Stimulated activated CD8-positive, alpha-beta memory T cell treated with anti-CD3 and anti-CD28 coated beads, Interleukin-7, amount 100 ng/mL, for 1 hour (primary cell): ENCODE measurements at places on chromosomes 11 and 22.

- no peak for DNase-seq
These were observed 28.0 kb upstream of the CABP7 start for GRCh38 chr22:29691636-29692326.

DNA sequence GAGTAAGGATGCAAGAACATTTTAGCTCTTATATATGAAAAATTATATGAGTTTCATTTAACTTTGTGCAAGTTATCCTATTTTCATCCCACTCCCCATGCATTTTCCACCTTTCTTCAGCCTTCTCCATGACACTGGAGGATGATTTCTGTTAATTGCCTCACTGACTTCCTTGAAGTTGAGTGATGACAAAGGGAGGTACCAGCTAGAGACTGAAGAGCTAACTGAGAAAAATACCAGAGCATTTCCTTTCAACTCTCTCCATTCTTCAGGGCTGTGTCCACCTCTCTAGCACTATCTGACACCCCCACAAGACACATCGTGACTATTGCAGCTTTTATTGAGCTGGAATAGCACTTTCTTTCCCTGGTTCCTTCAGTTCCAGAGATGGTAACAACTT lies 711.6 kb upstream of the LRRC4C start:
- DNase-seq = no peak

GRCh38 chr22:48920776-48921241 lies 906.9 kb downstream of the BRD1 start:
- no peak for DNase-seq

DNA sequence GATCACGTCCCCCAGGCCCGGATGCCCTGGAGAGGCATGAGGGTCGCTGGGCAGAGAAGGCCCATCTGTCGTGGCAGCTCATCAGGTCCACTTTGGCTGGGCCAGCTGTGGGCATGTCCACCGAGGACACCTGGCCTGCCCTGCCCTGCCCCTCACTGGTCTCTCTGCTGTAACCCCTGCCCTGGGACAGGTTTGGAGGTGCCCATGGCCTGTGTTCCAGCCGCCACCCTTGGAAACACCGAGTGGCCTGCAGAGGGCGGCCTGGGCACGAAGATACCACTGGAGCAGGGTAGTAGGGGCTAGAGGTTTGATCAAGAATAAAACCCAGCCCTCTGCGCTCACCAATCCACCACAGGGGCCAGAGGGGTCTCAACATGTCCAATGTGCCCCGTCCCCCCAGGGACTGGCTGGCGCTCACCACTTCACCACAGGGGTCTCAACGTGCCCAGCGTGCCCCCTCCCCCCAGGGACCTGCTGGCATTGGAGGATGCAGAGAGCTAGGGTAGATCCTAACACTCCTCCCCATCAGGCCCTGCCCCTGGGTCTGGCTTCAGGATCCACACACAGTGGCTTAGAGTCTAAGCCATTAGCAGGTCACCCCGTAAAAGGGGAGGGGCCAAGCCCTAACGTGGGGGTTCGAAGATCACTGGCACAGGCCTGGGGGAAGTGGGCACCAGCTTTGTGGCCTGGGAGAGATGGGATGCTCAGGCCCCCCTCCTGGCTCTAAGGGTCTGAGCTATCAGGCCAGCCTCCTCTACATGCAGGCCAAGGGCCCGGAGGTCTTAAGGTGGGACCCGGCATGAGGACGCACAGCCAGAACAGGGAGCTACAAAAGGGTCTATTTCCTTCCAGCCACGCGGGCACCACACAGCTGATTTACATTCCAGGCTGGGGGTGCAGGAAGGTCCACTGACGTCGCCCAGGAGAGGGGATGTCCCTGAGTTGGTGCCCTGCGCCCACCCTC lies 1.3 kb upstream of the HDAC10 start:
- DNase-seq = peak; percentile 54

DNA sequence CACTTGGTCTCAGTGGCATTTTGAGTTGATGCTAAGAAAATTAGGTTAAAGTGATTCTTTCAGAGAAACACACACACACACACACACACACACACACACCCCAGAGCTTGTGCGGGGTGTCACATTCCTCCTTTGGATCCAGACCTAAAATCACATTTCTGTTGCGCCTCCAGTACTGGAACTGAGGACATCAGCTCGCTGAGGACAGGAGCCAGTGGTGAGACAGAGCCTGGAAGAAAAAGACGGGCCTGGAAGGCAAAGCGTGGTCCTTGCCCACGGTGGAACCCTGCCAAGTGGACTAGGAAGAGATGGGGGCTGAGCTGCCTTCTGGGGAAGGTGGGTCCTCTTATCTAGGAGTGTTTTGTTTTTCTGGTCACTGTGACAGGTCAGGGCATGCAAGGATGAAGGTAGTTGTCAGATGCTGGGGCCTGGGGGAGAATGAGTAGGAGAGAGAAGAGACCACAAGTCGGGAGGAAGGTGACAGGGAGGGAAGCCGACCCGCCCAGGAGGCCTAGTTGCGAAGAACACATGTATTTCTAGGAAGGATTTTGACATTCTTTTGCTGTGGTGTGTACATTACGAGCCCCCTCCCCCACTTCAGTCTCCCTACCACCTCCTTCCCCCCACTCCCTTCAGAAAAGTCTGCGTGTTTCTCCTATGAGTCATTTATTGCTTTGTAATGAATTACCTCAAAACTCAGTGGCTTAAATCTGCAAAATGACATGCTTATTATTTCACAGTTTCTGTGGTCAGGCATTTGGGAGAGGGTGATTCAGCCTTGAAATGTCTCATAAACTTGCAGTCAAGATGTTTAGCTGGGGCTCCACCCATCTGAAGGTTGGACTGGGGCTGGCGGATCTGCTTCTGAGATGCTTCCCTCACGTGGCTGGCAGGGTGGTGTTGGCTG lies 4.8 kb upstream of the ELFN2 start:
- DNase-seq = no peak

GRCh38 chr22:44084044-44084772 lies 60.1 kb downstream of the PARVB start:
- DNase-seq = no peak

GRCh38 chr22:45842291-45842991 lies 134.5 kb downstream of the WNT7B start:
- no peak for DNase-seq

- no peak for DNase-seq
These were observed 33.1 kb upstream of the SEPTIN5 start for GRCh38 chr22:19680911-19681862.

DNA sequence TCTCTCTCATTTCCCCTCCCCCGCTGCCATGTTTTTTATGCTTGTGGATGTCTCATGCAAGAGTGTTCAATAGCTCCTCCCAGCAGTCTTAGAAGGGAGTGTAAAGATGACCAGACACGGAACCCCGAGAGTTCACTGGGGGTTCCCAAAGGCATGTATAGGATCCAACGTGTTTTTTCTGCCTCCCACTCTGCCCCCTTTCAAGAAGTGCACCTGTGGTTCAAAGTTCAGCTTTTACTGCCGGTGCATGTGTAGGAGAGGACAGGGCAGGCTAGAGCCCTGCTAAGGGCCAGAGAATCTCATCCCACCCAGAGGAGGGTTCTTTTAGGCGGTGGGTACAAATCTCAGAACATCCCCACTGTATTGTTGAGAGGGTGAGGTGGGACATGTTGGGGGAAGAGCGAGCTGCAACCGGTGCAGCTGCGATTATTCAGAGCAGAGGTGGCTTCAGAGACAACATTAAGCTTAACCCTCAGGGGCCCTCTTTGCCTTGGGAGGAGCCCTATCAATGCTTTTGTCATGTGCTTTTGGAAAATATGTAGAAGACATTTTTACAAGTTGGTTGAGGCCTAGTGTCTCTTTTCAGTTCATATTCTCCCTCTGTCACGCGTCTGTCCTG lies 14.5 kb downstream of the MIF start:
- DNase-seq = no peak

DNA sequence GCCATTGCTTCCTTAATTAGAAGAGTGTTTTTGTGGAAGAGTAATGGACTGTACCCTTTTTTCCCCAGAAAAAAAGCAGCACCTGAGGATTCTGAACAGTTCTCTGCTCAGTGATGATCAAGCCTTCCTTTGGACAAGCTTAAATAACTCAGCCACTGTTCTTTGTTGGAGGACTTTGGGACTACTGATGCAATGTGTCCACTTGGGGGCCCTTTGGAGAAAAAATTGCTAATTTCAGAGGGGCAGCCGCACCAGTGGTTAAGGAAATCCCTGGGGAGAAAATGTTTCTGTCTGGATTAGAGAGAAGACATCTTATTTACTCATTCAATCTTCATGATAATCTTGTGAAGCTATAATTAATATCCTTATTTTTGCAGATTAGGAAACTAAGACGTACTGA lies 5.3 kb upstream of the KMT2A start:
- DNase-seq = no peak

- no peak for DNase-seq
These were observed 26.1 kb upstream of the MICAL2 start for GRCh38 chr11:12084256-12084655.

DNA sequence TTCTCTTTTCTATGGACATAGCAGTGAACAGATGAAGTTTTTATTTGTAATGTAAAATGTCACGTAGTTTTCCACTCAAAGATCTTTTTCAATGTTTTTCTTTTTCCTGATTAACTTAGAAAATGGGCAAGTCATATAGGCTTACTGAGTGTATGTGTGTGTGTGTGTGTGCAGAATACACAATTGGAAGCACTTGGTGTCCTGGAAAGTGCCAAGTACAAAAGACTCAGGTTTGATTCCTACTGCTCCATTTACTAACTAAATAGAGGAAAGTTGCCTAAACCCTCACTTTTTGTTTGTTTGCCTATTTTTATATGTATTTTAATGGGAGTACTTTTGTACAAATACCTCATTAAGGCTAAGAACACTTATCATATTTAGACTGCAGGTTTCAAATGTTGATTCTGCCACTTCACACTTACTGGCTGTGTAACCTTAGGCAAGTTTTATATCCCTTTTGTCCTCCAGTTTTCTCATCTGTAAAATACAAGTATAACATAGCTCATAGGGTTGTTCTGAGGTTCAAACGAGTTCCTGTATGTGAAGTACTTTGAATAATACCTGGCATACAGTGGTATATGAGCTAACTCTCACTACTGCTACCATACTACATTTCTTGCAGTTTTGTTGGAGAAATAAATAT lies 90.1 kb downstream of the TYR start:
- no peak for DNase-seq

- no peak for DNase-seq
These were observed 20.5 kb downstream of the COA4 start for GRCh38 chr11:73856031-73856567.

DNA sequence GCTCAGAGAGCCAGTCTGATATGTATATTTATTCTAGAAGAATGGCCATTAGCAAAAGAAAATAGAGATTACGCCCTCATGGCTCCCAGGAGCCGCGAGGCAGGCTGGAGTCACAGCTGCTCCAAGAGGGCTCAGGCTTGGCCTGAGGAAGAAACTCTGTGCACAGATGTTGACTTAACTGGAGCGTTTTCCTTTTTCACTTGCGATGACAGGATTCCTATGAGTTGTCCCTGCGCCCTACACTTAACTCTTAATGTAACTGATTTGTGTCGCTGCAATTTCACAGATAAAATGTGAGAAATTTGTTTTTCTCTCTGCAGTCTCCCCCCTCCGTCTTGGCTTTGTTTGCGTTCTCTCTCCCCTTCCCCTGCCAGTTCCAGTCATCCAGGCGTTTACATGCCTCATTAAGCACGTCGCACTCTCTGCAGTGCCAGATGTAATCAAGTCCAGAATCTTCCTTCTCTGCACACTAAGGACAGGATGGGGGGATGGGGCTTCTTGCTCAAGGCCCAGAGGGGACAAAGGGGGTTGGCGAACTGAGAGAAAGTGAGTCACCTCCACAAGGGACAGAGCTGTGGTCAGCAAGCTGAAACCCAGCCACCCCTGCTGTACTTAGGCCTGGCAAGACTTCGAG lies 1060.1 kb downstream of the NTM start:
- no peak for DNase-seq

DNA sequence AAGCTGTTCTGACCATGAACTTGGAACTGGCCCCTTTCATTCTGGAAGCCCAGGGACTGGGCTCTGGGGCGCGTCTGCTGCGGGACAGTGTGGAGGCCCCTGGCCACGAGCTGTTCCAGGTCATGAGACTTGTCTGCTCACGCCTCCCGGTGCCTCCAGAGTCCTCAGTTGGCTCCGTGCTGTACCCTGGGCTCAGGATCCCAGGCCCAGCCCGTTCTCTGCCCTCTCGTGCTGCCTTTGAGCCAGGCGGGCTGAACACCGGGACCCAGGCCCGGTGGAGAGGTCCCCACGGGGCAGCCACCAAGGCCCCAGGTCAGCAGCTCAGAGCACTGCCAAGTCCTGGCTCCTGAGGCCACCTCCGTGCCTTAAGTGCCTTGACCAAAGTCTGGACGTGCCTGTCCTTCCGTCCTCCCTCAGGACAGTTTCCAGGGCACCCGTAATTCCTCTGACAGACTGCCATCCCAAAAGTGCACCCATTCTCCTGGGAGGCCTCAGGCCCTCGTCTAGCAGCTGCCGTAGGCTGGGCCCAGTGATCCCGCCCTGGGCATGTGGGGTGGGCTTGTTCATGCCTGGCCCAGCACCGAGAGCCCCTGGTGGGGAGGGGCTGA lies 36.3 kb upstream of the PPARA start:
- no peak for DNase-seq

- DNase-seq = no peak
These were observed 1.8 kb downstream of the PANX1 start for GRCh38 chr11:94130298-94131046.

- no peak for DNase-seq
These were observed 346.0 kb upstream of the C11orf87 start for GRCh38 chr11:109075976-109076375.

DNA sequence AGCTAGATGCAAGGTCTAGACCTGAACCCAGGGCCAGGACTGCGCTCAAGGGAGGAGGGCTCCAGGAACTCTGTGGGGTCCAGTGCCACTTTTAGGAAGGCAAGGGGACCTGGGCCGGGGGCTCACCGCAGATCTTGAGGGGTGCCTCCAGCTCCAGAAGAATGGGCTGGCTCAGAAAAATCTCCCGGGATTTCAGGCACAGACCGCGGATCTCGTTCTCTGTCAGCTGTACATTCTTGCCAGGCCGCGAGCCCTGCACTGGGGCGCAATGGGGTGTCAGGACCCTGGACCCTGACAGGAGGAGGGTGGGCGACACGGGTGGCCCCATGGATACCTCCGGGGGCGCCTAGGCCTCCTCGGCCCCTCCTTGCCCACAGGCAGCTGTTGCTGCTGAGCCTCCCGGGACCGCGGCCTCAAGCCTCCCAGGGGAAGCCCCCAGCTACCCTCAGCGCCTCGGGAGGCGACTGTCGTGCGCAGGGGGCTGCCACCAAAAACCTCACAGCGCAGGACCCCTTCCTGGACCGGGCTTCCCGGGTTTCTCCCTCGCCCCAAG lies 640 bp downstream of the PPP1CA start:
- no peak for DNase-seq

DNA sequence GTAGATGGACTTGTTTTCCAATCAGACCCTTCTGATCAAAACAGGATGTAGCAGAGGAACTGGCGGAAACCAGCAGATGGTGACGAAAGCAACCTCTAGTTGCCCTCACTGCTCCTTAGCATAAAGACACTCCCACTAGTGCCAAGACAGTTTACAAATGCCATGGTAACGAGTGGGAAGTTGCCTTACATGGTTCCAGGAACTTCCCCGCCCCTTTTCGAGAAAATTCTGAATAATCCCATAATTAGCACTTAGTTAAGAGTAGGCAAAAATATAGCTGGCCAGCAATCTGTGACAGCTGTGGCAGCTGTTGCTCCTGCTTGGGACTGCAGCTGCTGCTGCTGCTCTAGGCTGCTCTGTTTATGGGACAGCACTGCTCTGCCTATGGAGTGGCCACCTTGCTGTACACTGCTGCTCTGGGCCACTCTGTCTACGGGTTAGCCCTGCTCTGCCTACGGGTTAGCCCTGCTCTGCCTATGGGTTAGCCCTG lies 33.4 kb upstream of the SORL1 start:
- peak; percentile 3 for DNase-seq
